Immature natural killer cell (primary cell): ENCODE measurements at places on chromosomes 7 and 10.

DNA sequence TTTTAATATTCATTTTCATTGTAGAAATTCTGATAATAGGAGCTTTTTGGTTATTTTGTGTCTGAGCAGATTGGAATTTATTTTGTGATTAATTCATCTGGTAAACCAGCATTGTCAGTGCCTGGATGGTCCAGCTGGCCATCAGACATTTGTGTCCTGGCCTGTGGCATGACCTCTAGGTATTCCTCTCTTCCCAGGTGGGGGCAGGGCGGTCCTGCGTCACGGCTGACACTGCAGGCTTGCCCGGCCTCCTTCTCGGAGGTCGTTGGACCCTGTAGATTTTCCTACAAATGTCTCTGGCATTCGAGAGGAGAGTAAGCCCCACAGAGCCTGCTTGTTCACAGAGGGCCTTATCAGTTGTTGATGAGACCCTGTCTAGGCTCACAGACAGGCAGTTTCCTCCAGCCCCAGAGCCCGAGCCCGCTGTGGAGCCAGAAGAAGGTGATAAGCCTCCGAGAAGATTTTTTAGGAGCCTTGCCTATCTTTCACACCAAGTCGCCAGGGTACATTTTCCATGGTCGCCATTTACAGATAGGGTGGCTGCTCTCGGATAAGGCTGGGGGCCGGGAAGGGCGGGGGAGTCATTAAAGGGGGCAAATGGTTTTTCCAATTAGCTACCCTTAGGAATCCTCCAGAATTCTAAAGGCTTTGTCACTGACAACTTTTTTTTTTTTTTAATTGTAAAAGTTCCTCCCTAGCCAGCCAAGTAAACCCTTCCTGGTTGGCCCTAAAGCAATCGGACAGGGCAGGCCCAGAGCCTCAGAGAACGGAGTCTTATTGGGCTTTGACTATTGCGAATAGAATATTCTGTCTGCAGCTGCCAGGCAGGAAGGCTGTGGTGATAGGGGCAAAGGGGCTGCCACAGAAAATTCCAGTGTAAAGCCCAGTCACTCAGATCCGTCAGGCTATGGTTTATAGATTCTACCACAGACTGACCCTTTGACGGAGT lies 78.1 kb upstream of the TBX20 start:
- no peak for DNase-seq

DNA sequence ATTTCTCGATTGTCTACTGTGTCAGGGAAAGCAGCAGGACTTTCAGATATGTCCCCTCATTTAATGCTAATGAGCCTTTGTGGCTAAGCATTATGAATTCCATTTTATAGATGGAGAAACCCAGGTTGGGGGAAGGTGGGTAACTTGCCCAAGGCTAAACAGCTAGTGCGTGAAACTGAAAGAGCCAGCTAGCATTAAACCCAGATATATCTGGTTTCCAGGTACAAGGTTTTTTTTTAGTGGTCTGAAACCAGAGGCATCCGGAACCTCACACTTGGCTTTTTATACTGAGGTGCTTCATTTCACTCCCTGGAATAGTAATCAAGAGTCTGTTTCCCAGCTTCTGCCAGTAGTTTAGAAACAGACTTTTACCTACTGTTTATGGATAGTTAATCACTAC lies 694.8 kb downstream of the PHTF2 start:
- no peak for DNase-seq

- peak; percentile 70 for DNase-seq
These were observed 37.5 kb upstream of the EGR2 start for GRCh38 chr10:62853710-62854109.

- no peak for DNase-seq
These were observed 490.9 kb downstream of the REEP3 start for GRCh38 chr10:64011912-64012714.
